ENCODE measurements at places on chromosomes 5 and 9.

DNA sequence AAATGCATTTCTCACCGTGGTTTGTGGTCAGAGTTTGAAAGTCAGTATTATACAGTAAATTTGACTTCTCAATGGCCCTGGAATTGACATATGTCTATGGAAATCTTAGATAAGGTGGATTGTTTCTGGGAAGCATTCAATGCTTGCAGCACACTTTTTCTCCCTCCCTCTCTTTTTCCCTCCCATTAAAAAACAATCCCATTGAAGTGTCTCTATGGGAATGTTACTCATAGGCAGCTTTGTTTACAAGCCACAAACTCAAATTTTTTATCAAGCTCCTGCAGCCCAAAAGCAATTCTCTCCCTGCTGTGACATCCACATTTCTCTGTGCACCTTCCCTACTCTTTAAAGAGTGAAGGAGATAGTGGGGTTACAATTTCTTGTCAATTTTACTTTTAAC is 292.1 kb downstream of the ARRDC3 start:
- DNase-seq: no peak

DNA sequence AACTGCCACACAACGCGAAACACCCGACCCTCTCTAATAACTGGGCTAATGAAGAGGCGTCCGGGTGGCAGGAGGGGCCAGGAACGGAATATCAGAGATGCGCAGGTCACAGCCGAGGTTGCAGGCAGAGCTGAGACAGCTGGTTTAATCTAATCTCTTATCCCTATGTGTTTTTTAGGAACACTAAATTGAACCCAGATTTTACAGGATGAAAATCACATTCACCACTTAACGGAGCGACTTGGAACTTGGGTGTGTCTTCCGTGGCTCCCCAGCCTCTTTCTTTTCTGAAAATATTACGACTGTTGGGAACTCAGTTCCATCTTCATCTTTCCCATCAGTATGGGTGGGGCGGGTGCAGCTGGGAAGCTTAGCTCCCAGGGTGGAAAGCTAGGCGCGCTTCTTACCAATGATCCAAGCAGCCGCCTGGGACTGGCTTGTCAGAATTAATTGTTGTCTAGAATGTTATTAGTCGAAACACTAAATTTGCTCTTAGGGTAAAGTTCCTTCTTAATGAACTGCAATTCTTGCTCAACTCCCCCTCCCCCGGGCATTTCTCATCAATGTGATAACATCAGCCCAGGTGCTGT is 92.5 kb downstream of the IRX2 start:
- no peak for DNase-seq

DNA sequence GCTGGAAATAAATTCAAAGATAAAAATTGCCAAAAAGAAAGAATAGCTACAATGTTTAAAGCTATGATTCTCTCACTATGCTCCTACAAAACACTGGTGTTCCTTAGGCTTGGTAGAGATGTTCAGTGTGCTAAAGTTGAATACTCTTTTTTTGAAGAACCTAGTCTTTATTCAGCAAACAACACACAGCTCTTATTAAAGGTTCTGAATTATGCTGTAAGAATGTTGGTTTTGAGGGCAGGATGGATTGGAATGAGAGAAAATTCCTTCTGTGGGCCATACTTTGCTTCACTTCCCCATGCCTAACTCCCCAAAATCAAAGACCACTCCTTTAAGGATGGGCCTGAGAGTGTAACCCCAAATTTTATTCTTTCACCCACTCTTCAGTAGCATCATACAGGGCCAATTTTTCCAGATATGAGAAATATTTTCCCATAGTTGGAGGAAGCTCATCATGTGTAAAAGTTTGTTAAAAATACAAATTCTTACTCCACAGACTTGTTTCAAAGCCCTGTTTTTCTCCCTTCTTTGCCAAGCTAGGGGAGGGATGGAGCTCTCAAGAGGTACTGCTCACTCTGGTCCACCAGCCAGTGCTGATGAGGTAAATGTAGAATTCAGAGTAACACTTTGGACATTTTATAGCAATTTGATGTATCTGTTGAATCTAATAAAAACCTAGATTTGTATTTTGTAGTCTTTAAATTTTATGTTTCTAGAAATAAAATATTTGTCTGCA is 99.3 kb downstream of the GDNF start:
- peak; percentile 46 for DNase-seq

DNA sequence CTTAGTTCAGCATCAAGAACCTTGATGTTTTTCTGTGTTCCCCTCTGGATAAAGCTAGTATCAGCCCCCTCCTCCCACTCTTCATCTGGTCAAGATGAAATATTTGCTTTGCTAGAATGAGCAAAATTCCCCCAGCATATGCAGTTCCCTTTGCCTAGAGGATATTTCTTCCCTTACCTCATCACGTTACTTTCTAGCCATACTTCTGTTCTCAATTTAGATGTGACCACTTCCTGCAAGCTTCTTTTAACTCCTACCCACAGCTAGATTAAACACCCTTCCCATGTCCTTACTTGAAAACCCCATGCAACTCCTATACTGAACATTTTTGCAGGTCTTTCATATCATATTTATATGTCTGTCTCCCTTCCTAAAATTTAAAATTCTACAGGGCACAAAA is 178.9 kb upstream of the TUSC1 start:
- DNase-seq: no peak

- peak; percentile 6 for DNase-seq
Observed at GRCh38 chr5:151683986-151684588, 2.6 kb downstream of the SPARC start.

GRCh38 chr5:75566710-75567309 is 44.4 kb upstream of the ANKDD1B start:
- DNase-seq: peak; percentile 91

DNA sequence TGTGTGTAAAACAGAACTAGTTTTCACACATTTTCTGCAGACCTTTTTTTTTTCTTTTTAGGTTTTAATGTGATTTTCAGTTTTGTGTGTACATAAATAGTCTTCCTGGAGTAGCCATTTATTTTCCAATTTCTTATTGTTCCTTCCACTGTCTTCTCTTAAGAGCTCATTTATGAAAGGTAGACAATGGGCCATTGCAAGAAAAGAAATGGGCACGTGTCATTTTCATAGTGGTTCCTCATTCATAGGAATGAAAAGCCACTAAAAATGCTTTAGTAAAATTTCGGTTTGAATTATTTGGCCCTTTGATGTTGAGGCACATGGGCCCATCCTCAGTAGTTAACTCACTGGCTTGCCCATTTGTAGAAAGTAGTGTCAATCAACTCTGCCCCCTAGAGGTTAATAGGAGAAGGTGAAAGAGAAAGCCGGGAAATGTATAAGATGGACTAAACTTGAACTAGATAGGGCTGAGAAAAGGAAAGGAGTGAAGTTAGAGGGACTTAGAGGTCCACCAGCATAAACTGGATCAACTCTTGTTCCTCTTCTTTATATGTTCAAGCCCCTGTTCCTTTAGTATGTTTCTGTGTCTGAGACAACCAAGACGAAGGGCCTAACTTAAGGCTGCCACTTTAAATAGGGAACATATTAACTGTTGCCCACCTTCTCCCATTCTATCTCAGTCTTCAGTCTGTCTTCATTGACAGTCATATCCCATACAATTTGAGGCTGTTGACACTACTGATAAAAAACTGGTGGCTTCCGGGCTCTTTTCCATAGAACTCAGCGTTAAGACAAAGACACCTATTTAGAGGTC is 72.6 kb downstream of the SMARCA2 start:
- peak; percentile 60 for DNase-seq

GRCh38 chr5:82991678-82992323 is 85.4 kb downstream of the TMEM167A start:
- DNase-seq: peak; percentile 57

GRCh38 chr5:143033535-143034250 is 263.5 kb downstream of the ARHGAP26 start:
- peak; percentile 94 for DNase-seq

DNA sequence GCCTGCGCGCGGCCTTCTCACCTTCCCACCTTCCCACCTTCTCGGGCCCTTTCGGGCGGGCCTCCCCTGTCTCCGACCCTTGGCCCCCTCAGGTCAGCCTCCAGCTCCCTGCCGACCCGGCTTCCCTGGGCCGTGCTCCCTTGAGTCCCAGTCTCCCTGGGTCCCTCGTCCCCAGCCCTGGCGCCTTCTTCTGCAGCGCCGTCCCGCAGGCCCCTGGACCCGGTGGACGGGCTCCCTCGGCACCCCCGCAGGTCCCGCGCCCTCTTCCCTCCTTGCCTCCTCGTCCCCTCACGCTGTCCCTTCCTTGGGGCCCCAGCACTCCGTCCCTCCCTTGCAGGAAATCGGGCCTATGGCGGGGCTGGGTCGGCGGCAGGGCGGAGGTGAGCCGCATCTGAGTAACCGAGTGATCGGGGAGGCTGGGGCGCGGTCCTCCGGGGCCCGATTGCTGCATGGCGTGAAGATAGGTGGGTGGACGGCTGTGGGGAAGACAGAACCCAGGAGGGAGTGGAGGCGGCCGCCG is 7.6 kb downstream of the ARPC5L start:
- DNase-seq: peak; percentile 43

- DNase-seq: peak; percentile 78
Observed at GRCh38 chr9:137411645-137412380, 11.1 kb downstream of the EXD3 start.

- DNase-seq: no peak
Observed at GRCh38 chr5:123537845-123538244, 25.9 kb downstream of the CSNK1G3 start.

- DNase-seq: no peak
Observed at GRCh38 chr5:30764704-30765103, 428.8 kb upstream of the CDH6 start.

DNA sequence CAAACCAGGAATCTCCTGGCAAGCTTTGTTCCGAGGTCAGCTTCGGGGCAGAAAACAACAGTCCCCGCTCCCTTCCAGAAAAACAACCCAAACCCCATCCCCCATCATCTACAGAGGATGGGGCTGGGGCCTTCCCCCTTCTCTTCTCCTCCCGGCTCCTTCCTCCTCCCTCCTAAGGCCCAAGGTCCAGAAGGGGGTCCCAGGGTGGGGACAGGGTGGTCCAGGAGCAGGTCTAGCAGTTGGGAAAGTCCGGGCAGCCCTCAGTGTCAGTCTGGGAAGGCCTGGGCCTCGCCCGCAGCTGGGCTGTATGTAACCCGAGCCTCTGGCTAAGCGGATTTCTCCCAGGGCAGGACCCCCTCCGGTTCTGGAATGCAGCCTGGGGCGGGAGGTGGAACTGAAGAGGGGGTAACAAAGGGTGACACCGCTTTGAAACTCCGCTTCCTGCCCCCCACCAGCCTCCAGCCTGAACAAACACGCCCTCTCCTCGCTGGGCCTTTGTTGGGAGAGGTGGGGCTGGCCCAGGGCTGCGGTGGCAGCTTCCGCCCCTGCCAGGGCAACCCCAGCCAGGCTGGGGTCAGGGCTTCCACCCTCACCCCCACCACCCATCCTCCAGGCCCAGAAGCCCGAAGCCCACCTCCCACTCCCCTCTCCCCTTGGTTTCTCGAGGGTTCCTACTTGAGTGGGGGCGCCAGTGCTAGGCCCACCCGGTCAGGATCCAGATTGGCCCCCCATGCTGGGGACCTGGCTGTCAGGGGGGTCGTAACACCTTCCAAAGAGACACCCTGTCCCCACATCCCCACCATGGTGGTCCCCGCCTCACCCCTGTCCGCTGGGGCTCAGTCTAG is 63.5 kb downstream of the C9orf50 start:
- DNase-seq: no peak

DNA sequence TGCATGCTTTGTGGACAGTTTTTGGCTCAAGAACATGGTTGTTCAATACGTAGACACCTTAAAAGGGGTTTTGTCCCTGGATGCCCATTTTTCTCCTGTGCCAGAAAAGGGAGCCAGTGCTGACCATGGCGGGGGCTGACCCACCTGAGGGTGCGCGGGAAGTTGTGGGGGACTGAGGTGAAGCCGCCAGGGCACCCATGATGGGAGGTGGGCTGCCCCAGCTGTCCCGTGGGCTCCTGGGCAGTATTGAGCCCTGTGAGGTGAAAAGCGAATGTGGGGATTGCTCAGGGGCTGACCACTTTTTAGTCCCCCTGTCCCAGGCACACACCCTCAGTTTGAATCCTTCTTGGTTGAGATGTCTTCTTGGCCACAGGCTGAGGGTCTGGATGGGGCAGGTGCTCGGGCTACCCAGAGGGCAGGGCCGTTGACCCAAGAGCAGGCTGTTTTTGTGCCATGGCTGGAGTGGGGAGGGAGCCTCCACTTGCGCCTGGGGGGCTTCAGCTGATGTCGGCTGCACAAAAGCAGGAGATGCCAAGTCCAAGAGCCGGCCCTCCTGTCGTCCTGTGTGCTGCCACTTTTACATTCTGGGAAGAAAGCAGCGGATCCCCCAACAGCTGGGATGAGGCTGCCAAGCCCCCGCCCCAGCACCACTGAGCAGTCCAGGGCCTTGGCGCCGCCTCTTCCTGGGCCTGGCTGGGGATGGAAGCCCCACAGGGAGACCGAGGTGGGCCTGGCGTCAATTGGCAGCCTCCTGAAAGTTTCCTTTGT is 120.1 kb downstream of the WNK2 start:
- DNase-seq: no peak

DNA sequence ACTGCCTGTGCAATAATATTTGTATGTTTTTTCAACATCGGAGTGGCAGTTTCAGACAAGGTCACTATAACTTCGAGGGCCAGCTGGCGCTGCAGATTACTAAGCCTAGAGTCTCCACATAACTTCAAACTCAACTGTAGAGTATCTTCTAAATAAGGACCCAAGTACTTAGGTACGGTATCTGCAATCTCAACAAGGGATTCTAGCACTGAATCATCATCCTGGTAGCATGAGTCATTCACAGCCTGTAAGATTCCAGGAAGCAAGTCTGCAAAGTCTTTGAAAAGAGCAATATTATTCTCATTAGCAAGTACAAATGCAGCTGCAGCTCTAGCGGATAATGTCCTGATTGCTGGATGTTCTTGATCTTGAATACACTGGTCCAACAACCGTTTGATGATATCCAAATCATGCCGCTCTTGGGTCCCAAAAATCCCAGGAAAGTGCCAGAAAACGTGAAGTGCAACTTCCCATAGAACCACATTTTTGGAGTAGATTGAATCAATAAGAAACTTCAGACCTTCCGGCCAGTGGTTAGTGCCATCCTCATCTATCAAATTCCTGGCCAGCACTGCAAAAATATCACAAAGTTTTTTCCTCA is 654 bp downstream of the RANBP6 start:
- peak; percentile 83 for DNase-seq

Data from HCEC 1CT (cell line).